Ascending aorta (tissue), 2 donors: ENCODE measurements at places on chromosomes 5 and 9. TPM values are rescaled to one million over a fixed set of nuclear protein-coding genes. Genes with fewer than 3 reads are reported as not detected.

The CCDC152 gene
- total RNA-seq = not detected

- no peak for DNase-seq
Observed at GRCh38 chr5:38373743-38374142, 115.4 kb downstream of the EGFLAM start.

DNA sequence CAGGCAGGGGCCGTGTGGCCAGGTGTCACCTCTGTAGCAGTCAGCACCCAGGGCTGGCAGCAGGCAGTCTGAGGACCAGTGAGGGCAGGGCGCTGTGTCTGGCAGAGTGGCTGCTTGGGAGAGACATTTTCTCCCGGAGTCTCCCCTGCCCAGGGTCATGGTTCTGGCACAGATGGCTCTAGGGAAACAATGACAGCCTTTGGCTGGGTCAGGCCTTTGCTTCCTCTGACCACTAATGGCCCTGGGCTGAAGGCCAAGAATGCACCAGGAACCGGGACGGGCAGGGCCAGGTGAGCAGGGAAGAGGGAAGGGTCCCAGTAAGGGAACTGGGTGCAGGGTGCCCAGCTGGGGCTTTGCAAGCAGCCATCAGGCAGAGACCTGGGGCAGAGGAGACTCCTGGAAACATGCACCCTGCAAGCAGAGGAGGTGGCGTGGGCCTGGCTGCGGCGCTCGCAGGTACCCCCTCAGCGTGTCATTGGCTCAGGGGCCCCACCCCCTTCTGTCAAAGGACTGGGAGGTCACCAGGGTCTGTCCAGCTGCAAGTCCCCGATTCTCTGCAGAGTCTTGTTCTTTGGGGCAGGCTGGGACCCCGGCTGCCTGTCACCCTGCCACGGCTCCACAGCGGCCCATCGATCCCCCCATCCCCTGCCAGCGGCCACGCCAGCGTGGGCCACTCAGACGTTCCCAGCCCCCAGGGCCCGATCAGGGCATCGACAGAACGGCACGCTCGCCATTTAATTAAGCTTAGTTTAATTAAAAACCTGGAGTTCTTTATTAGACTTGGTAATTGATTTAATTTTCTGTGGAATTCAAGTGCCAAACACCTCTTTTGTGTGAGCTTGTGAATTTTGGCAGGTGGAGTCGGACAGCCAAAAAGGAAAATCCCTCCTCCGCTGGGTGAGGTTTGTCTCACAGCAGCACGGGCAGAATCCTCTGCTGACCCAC is 18.9 kb upstream of the TMEM250 start:
- DNase-seq = no peak

The MSX2 gene
- total RNA-seq = not detected

The MAMDC4 gene
- total RNA-seq = 5.0 TPM

GRCh38 chr9:78788101-78788500 is 491.2 kb downstream of the PSAT1 start:
- no peak for DNase-seq
